ENCODE measurements at places on chromosomes 5 and 9.

GRCh38 chr5:9832921-9833320 lies 202.8 kb upstream of the TAS2R1 start:
- ATAC-seq: no peak

GRCh38 chr5:43773478-43773844 lies 170.5 kb downstream of the NNT start:
- ATAC-seq: no peak

DNA sequence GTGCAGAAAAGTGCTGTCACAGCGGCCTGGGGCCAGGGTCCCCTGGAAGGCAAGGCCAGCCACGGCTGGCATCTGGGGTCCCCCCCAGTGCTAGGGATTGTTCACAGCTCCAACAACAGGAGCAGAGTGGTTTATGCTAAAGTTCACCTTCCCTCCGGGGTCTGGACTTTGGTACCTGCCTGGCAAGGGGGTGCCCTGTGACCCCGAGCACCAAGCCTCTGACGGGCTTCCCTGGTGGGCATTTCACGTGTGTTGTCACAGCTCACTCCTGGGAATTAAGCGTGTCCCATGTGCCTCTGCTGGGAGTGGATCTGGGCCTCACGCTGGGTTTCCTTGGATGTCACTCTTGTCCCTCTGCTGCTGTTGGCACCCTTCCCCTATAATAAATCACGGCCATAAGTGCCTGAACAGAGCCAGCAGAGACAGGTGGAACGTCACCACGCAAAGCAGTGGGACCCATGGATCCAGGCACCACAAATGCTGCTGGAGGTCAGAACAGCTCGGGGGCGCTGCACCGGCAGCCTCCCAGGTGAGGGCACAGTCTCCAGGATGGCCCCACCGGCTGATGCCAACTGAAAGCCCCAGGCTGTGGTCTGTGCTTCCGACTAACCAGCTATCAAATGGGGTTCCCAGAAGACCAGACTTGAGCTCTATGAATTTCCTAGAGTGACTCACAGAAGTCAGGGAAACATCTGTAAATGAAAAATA lies 17.8 kb upstream of the ZDHHC11 start:
- ATAC-seq: no peak

DNA sequence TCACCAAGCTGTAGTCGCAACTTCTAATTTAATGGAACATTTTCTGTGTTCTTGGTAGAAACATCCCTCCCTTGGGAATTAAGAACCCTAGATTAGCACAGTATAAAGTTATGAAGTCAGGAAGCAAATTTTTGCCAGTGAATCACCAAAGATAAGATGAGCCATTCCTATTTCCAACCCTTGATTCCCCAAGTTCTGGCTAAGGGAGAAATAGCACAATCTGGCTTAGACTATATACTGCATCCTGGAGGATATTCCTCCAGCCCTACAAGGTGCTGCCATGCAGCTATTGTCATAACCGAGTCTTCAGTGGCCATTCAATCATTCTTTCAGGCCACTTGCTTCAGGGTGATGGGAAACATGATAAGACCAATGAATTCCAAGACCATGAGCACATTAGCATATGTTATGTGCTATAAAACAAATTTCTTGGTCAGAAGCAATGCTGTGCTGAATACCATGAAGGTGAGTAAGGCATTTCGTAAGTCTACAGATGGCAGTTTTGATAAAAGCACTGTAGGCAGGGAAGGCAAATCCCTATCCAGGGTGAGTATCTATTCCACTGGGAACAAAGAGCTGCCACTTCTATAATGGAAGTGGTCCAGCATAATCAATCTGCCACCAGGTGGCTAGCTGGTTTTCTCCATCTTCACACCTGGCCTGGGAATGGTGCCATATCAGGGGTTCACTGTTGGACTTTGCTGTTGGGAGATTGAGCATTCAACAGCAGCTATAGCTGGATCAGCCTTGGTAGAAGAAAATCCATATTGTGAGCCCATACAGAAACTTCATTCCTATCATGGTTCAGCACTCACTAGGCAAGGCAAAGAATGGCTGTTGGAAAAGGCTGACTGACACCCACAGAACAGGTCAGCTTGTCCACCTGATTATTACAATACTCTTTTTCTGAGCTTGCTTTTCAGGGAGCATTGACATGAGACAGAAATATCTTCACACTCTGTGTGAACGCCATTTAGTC lies 19.6 kb upstream of the ARL15 start:
- ATAC-seq: no peak

- ATAC-seq: no peak
Measured at GRCh38 chr9:111853450-111853827, 43.2 kb upstream of the UGCG start.

DNA sequence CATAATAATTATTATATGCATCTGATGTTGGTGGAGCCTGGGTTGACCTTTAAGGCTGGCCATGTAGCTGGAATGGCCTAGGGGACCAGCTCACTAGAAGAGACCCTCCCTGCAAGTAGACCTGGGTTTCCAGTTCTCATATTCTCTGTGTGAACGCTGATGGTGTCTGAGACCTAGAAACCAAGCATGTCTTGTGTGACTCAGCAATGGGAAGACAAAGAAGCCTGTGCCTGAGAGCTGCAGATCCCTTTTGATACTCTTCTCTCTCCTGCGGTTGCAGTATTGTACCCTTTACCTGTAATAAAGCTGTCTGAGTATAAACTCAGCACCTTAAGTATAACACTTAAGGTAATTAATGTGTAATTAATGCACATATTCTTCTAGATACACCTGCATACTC lies 22.2 kb downstream of the C9orf152 start:
- no peak for ATAC-seq

GRCh38 chr5:27491047-27491446 lies 452.7 kb upstream of the CDH9 start:
- ATAC-seq: no peak

- no peak for ATAC-seq
Measured at GRCh38 chr9:683509-684021, 157.9 kb upstream of the DMRT1 start.

DNA sequence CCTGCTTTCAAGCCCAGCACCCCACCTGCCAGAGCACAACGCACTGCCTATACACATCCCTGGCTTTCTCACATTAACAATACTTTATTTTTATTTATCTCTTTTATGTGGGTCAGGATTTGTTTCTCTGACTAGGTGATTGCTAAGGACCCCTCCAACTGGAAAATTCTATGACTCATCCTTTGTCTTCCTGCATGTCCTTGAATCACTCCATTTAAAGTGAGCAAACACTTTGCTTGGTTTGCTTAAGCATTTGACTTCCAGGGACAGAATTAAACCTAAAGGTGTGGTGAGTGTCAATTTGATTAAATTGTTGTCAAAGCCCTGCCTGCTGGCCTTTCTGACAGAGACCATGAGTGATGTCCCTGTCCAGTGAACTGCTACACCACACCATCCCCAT lies 536.5 kb upstream of the BRINP1 start:
- ATAC-seq: no peak

DNA sequence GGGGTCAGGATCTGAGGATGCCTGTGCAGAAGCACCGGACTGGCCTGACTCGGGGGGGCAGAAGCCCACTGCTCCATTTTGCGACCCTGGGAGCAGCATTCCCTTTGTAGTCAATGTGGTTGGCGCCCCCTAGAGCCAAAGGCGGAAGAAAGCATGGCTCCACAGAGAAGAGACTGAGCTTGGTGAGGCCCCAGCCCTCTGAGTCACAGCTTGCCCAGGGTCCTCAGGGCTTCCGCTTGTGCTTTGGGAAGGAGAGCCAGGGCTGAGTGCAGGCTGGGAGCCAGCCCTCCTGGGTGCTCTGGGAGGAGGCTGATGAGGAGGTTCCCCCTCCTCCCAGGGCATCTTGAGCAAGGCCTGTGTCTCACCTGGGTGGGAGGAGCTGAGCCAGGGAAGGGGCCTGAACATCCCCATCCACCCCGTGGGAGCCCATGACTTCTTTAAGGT lies 5.5 kb upstream of the AQP3 start:
- peak; percentile 76 for ATAC-seq

DNA sequence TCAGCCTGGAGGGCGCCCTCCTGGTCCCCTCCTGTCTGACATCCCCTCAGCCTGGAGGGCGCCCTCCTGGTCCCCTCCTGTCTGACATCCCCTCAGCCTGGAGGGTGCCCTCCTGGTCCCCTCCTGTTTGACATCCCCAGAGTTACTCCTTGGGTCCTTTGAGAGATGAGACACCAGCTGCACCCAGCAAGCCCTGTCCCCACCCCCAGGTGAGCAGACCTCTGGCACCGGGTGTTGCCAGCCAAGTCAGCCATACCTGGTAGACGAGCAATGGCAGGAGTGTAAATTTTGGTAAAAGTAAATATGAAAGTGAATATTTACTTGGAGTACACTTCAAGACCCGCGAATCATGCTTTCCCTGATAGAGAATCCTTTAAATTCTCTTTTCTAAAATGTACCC lies 25.4 kb downstream of the EXOC3 start:
- no peak for ATAC-seq

GRCh38 chr5:139812323-139812722 lies 16.7 kb downstream of the PSD2 start:
- ATAC-seq: no peak

- ATAC-seq: no peak
Measured at GRCh38 chr9:15149450-15149849, 157.6 kb downstream of the TTC39B start.

- ATAC-seq: peak; percentile 9
Measured at GRCh38 chr5:43037636-43038495, 2.3 kb downstream of the ANXA2R start.

GRCh38 chr5:58412932-58413331 lies 47.0 kb downstream of the PLK2 start:
- ATAC-seq: no peak

DNA sequence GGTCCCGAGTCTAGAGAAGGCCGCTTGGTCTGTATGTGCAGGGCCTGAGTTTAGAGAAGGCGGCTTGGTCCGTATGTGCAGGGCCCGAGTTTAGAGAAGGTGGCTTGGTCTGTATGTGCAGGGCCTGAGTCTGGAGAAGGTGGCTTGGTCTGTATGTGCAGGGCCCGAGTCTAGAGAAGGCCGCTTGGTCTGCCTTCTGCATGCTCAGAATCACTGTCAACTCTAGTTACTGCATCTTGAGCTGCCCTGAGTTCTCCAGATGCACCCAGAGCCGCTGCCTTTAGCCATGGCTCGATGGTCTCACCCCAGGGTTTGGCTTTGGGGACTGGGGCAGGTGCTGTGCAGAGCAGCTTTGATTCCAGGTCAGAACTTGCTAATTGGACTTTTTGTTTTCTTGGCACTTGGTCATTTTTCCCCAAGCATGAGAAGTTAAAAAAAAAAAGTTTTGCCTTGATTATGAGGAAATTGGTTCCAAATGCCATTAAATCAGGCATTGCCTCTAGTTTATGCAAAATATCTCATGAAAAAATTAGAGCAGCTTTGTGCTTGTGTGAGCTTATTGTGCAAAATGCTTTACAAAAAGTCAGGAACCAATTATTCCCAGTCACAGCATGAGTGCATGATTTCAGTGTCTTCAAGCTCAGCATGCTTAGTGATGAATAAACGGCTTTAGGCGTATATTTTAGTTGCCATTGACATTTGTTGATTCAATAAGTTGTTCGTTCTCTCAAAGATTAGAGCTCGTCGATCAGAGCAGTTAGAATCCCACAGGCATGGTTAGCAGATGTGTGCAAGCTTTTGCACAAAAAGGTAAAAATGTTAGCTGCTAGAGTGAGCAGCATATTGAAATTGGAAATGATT lies 25.4 kb upstream of the EXOC3 start:
- no peak for ATAC-seq

DNA sequence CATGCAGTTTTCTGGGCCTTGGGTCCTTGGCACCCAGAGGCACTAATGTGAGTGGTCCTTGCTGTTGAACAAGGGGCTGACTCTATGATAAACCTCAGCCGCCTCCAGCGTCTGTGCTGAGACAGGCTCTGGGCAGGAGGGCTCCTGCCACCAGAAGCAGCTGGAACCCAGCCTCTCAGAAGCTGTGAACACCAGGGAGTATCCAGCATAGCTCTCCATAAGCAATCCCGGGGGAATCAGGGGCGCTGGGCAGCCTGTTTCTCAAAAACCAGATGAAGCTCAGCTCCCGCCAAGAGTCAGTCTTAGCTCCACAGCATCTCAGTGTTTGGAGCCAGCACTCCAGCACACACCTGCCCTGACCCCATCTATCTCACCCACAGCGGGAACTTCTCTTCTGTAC lies 170.2 kb downstream of the HSPA4 start:
- no peak for ATAC-seq

DNA sequence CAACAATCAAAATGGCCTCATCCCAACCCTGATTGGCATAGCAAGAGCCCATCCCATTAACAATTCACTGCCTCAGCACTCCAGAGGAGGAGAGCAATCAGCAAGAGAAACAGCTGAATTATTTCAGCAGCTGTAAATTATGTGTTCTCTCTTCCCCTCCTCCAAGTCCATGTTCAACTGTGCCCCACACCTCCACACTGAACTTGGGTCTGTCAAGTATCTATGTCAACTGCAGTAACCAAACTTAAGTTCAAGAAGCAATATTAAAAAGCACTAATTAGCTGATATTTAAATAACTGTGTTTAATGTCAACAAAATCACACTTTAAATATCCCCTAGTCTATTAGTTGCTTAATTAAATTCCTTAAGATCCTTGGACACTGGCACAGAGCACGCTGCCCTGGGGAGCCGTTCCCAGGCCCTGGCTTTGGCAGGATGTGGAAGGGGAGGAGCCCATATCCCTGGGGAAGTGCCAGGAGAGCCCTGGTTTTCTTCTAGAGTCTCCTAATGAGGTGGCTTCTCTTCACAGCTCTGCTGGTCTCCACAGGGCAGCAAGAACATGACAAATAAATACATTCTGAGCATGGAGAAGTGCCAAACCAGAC lies 50.6 kb downstream of the SIL1 start:
- no peak for ATAC-seq

DNA sequence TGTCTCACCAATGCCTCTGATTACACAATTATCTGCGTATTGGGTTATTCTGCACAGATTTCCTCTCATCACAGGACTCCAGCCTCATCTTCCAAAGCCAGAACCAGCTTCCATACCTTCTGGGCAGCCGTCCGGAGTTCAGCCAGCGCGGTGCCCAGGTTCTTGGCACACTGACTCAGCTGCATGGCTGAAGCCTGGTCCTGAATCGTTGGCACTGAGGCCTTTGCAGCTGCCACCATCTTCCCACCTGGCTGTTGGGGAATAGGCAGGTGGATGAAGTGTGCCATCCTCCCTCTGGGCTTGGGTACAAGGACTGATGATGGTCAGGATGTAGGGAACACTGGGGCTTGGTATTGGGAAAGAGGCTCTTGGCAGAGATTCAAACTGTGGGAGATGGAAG lies 17.9 kb downstream of the TLN1 start:
- no peak for ATAC-seq

All from activated CD4-positive, CD25-positive, alpha-beta regulatory T cell treated with anti-CD3 and anti-CD28 coated beads, Interleukin-2, amount 50 U/mL, for 24 hours (primary cell).